ENCODE measurements at places on chromosomes 1 and 21.

DNA sequence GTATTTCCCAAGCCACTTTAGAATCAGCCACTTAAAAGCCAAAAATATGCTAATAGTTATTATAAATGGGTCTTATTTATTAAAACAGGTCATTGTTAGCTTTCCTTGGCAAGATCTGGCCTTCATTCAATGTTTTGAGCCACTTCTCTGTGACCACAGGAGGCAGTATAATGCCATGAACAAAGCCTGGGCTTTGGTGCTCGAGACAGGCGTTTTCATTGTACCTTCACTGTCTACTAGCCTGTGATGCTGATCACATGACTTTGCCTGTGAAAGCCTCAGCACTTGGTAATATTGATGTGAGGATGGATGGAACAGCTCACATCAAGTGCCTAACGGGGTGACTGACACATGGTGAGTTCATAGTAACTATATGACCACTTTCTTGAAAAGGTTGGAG is 217.0 kb downstream of the RWDD3 start:
- no peak for DNase-seq

DNA sequence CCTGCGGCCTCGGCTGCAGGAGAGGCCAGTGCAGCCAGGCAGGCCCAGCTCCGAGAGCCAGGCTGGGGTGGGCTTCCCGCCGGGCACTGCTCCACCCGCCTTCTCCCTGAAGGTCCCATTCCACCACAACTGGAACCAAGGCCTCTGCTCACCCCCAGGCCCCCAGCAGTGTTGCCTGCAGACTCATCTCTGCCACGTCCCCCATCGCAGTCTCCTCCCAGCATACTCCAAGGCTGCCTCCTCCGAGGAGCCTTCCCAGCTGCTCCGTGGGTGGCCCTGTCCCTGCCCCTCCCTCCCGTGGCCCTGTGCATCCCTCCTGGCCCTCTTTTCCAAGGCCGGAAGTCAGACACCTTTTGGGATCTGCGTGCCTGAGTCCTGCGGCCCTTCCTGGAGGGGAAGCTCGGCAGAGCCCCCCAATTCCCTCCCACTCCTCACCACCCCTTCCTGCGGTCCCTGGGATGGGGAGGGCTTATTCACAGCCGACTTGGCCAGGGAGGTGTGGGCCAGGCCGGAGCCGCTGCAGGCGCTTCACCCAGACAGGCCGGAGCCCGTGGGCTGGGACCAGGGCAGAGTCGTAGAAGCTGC is 47.6 kb downstream of the SLX9 start:
- DNase-seq = peak; percentile 47

DNA sequence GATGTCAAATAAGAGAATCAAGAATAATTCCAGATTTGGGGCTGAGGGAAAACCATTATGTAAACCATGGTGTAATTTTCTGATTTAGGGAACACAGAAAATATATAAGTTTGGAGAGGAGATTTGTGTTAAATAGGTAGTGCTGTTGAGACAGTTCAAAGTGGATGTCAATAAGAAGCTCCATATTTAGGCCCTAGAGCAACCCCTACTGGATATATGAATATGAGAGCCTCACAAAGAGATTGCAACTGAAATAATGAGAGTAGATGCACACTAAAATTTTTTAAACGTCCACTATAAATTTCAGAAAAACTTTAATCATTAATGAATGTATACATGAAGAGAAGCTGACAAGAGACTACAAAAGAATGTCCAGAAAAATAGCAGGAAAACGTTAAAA is 1447.8 kb upstream of the PRMT6 start:
- no peak for DNase-seq

DNA sequence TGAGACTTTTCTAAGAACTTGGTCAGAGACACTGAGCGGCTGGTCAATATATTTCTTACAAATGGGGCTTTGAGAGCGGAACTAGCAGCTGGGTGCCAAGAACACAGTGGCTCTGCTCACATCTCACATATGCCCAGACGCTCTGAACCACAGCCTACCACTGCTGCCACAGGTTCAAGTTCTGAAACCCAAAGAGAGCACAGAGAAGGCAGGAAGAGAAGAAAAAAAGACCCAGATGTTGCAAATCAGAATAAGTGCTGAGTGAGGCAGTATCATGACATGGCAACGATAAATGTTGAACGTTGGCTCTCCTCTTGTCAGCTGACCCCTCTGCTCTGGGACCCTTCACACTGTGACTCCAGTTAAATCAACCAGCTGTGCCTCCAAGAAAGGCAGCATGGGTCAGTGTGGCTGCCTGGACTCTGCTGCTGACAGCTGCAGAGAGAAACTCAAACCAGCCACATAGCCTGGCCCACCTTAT is 26.4 kb downstream of the HIVEP3 start:
- DNase-seq = no peak

- no peak for DNase-seq
These were observed 116.1 kb upstream of the GALNT2 start for GRCh38 chr1:229950908-229951307.

DNA sequence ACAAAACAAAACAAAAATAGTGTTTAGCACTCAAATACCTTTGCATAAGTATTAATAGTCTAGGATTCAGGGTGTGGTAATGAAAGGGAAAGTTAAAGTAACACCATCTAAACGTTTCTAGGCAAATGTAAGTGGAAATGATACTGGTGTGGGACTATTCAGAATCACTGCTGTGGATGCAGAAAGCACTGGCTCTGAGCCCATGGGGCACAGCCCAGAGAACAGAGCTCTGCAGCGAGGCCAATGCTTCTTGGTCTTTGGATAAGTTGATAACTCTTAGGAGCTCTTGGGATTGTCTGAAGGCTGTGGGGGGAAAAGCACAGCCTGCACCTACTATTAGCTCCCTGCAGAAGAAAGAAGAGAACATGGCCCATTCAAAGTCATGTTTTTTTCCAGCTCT is 21.4 kb upstream of the DNM3 start:
- DNase-seq = no peak

DNA sequence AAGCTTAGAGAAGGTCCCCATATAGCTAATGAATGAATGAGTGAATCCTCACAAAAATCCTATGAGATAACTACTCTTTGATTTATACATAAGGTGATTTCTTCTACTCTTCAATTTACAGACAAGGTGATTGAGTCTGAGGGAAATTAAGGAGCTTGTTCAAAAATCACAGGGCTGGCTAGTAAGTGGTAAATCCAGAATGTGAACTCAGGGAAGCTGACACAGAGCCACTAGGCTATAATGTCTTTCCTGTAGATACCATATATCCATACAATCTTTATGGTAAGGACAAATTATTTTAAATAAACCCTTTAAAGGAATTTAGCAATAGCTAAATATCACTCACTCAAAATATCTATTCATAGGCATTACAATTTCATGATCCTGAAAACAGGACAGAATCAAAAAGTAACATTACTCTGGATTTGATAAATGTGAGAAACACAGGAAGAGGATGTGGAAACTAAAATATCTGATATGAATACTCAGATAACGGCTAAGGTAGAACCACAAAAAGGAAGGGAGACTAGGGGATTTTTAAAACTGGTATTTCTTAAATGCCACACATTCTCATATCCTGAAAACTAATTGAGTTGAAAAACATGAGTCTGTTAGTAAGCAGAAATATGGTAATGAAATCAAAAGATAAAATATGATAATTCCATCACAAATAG is 108.2 kb downstream of the NBPF12 start:
- DNase-seq = no peak

Measured in heart left ventricle (tissue), 16 donors.